ENCODE measurements at places on chromosomes 3 and 15.

- no peaks in the 10 kb centered on the region for H3K27me3 ChIP-seq
- no peak for DNase-seq
- H3K36me3 ChIP-seq = no peaks in the 10 kb centered on the region
- peaks cover 6% of the 10 kb centered on the region for H3K4me1 ChIP-seq
- H3K27ac ChIP-seq = no peak overlapping the region
These were observed 198.2 kb upstream of the UMPS start for GRCh38 chr3:124532071-124532470.

- H3K4me3 ChIP-seq = no peak overlapping the region
- DNase-seq = no peak
- peaks cover 10% of the 10 kb centered on the region for H3K4me1 ChIP-seq
- H3K27me3 ChIP-seq = no peaks in the 10 kb centered on the region
- no peak overlapping the region for H3K27ac ChIP-seq
These were observed 38.2 kb downstream of the TGFBR2 start for GRCh38 chr3:30644615-30645014.

GRCh38 chr3:58544541-58544940, 7.6 kb upstream of the ACOX2 start:
- no peaks in the 10 kb centered on the region for H3K36me3 ChIP-seq
- H3K27ac ChIP-seq = no peak overlapping the region
- no peaks in the 10 kb centered on the region for H3K4me1 ChIP-seq
- H3K4me3 ChIP-seq = no peak overlapping the region
- no peaks in the 10 kb centered on the region for H3K27me3 ChIP-seq

GRCh38 chr3:19065027-19065426, 83.3 kb upstream of the KCNH8 start:
- no peak overlapping the region for H3K27ac ChIP-seq
- no peaks in the 10 kb centered on the region for H3K36me3 ChIP-seq
- peak; percentile 23 for DNase-seq
- no peaks in the 10 kb centered on the region for H3K4me1 ChIP-seq
- no peaks in the 10 kb centered on the region for H3K27me3 ChIP-seq

DNA sequence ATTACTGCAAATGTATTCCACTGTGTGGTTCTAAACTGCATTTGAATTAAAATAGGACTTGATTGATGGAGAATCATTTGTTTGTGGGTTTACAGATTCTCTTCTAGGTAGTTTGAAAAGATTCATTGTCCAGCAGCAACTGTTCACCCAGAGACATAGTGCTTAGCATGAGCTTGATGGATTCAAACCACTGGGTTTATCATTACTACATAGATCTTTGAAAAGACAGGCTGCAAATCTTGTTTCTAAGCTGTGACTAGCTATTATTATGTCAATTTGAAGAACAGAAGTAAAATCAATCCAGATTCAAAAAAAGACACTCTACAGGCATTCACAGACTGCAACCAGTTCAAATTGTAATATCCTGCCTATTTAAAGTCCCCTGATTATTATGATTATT, 49.8 kb downstream of the MBNL1 start:
- H3K27ac ChIP-seq = no peak overlapping the region
- no peak for DNase-seq
- H3K27me3 ChIP-seq = no peaks in the 10 kb centered on the region
- H3K36me3 ChIP-seq = no peaks in the 10 kb centered on the region

DNA sequence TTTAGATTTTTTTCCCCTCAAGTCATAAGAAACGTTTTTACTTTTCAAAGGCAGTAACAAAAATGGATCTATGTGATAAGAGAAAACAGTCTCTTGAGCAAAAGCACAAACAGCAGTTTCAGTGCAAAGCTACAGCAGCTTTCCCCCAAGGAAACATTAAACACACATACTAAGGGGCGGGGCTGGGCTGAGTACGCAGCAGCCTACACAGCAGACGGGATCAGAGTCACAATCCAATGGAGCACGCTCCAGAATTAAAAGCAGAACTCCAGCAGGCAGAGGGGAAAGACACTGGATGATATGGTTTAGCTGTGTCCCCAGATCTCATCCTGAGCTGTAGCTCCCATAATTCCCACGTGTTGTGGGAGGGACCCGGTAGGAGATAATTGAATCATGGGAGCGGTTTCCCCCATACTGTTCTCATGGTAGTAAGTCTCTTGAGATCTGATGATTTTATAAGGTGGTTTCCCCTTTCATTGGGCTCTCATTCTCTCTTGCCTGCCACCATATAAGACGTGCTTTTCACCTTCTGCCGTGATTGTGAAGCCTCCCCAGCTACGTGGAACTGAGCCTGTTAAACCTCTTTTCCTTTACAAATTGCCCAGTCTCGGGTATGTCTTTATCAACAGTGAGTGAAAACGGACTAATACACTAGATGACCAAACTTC, 116.2 kb upstream of the SLCO3A1 start:
- no peaks in the 10 kb centered on the region for H3K4me1 ChIP-seq
- no peaks in the 10 kb centered on the region for H3K27me3 ChIP-seq
- DNase-seq = no peak
- H3K36me3 ChIP-seq = no peaks in the 10 kb centered on the region
- H3K4me3 ChIP-seq = no peak overlapping the region
- no peak overlapping the region for H3K27ac ChIP-seq

- peaks cover 7% of the 10 kb centered on the region for H3K36me3 ChIP-seq
- DNase-seq = no peak
- no peaks in the 10 kb centered on the region for H3K27me3 ChIP-seq
- no peak overlapping the region for H3K4me3 ChIP-seq
- H3K27ac ChIP-seq = no peak overlapping the region
These were observed 78.0 kb downstream of the GMPS start for GRCh38 chr3:155948476-155948875.

GRCh38 chr3:18562364-18563154, 137.4 kb upstream of the SATB1 start:
- no peak overlapping the region for H3K27ac ChIP-seq
- no peak overlapping the region for H3K4me3 ChIP-seq
- no peaks in the 10 kb centered on the region for H3K36me3 ChIP-seq

GRCh38 chr15:65292938-65293518, 2.8 kb upstream of the RNU5A-1 start:
- no peak for DNase-seq
- H3K4me1 ChIP-seq = no peaks in the 10 kb centered on the region
- no peak overlapping the region for H3K4me3 ChIP-seq
- H3K36me3 ChIP-seq = no peaks in the 10 kb centered on the region
- H3K27me3 ChIP-seq = peaks cover 2% of the 10 kb centered on the region
- H3K27ac ChIP-seq = no peak overlapping the region

GRCh38 chr15:23484870-23485269, 37.8 kb upstream of the GOLGA6L2 start:
- H3K4me3 ChIP-seq = no peak overlapping the region
- no peak overlapping the region for H3K27ac ChIP-seq
- H3K36me3 ChIP-seq = no peaks in the 10 kb centered on the region
- H3K27me3 ChIP-seq = no peaks in the 10 kb centered on the region
- no peaks in the 10 kb centered on the region for H3K4me1 ChIP-seq

- H3K4me3 ChIP-seq = no peak overlapping the region
- no peaks in the 10 kb centered on the region for H3K4me1 ChIP-seq
- DNase-seq = no peak
- H3K27ac ChIP-seq = no peak overlapping the region
These were observed 5.4 kb upstream of the TNFSF10 start for GRCh38 chr3:172528677-172529076.

DNA sequence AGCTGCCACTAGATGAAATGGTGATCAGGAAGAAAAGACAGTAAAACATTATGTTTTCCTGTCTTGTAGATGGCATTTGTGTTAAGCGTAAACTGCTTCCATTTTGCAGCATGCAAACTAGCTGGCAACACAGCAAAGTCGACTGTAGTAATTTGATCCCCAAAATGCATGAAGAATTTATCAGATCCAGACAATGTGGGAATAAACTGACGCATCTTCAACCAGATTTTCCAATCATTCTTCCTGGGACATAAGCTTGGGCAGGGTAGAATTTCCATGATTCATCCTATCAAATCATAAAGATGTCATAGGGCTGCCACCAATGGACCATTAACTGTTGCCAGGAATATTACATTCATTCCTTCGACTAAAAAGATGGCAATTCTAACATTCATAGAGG, 260.3 kb downstream of the ERC2 start:
- H3K27me3 ChIP-seq = no peaks in the 10 kb centered on the region
- DNase-seq = no peak
- H3K36me3 ChIP-seq = no peaks in the 10 kb centered on the region
- no peaks in the 10 kb centered on the region for H3K4me1 ChIP-seq
- H3K4me3 ChIP-seq = no peak overlapping the region

DNA sequence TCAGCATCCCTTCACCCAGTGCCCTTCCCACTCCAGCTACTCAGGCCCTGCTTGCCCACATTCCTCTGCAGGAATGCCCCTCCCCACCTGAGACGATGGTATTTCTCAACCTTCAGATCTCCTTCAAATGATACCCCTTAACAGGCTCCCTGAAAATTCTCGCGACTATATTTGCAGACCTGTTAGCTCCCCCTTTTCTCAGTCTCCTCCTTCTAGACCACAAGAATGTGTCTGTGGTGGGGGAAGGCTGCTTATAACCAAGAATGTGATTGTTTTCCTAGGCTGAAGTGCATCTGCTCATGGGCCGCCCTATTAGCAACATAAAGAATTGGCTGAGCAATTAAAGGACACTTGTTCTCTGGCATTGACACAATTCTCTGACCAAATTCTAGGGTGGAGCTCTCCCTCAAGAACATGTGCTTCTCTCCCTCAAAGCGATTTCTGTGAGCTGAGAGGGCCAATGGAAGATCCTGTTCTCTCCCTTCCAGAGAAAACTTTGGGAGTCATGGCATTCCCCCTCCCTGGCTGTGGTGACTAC, 19.1 kb upstream of the LIMD1 start:
- no peaks in the 10 kb centered on the region for H3K27me3 ChIP-seq
- peaks cover 7% of the 10 kb centered on the region for H3K4me1 ChIP-seq
- DNase-seq = no peak
- H3K27ac ChIP-seq = no peak overlapping the region
- no peaks in the 10 kb centered on the region for H3K36me3 ChIP-seq

GRCh38 chr15:69643971-69644370, 191.4 kb downstream of the RPLP1 start:
- H3K4me3 ChIP-seq = no peak overlapping the region
- H3K36me3 ChIP-seq = peaks cover 6% of the 10 kb centered on the region
- DNase-seq = no peak
- H3K27ac ChIP-seq = no peak overlapping the region

GRCh38 chr3:8629151-8630021, 15.2 kb downstream of the SSUH2 start:
- H3K36me3 ChIP-seq = no peaks in the 10 kb centered on the region
- no peaks in the 10 kb centered on the region for H3K27me3 ChIP-seq
- H3K27ac ChIP-seq = no peak overlapping the region
- no peak overlapping the region for H3K4me3 ChIP-seq
- DNase-seq = no peak

DNA sequence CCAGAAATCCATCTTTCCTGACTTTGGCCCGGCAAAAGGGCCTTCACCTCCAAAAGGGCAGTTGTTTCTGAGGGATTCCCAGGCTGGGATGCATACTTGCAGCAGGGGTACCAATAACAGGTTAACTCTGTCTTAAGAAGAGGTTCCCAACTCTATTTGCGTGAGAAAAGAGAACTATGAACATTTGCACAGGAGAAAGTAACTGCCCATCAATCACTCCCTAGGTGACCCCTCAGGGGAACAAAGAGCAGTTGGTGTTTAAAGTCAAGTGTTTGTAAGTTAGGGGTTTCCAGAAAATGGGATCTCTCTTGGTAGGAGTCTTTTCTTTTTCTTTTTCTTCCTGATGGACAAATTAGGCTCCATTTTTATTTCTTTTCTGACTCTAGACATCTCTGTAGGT, 97.3 kb downstream of the EPHB1 start:
- no peaks in the 10 kb centered on the region for H3K27me3 ChIP-seq
- peaks cover 26% of the 10 kb centered on the region for H3K4me1 ChIP-seq
- H3K4me3 ChIP-seq = no peak overlapping the region
- no peak for DNase-seq

- no peak overlapping the region for H3K27ac ChIP-seq
- peaks cover 13% of the 10 kb centered on the region for H3K4me1 ChIP-seq
- peak; percentile 82 for DNase-seq
- H3K27me3 ChIP-seq = no peaks in the 10 kb centered on the region
- H3K4me3 ChIP-seq = no peak overlapping the region
These were observed 583 bp upstream of the C3orf49 start for GRCh38 chr3:63818282-63819150.

DNA sequence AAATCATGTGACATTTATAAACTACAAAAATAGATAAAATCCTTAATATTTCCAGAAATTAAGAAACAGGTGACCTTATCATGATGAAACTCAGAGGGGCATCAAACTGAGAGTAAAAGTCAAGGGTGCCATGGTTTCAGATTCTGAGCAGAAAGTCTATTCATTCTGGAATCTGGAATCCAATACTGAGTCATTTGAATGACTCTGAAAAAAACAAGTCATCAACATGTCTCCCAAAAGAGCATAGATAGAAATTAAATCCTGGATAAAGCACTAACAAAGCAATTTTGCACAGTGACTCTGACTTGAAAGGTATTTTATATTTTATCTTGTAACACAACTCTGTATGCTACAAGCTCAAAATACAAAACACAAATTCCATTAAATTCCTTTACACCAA, 23.4 kb downstream of the STAC start:
- H3K4me1 ChIP-seq = no peaks in the 10 kb centered on the region
- H3K4me3 ChIP-seq = no peak overlapping the region
- H3K27ac ChIP-seq = no peak overlapping the region
- no peaks in the 10 kb centered on the region for H3K27me3 ChIP-seq
- DNase-seq = no peak

DNA sequence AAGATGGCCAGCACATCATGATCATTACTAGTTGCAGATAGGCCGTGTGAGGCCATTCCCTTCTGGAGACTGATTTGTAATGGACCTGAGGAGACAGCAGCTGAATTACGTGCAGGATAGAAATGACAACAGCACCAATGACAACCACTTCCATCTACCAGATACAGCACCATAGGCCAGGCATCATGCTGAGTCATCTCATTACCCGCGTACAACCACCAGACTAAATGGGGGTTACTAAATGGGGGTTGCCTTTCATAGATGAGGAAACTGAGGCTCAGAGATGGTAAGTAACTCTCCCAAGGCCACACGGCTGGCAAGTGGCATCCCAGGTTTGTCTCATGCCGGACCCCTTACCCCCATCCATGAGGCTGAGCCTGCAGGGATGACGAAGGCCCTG, 32.8 kb upstream of the FAM107A start:
- peaks cover 4% of the 10 kb centered on the region for H3K4me1 ChIP-seq
- H3K27me3 ChIP-seq = no peaks in the 10 kb centered on the region

DNA sequence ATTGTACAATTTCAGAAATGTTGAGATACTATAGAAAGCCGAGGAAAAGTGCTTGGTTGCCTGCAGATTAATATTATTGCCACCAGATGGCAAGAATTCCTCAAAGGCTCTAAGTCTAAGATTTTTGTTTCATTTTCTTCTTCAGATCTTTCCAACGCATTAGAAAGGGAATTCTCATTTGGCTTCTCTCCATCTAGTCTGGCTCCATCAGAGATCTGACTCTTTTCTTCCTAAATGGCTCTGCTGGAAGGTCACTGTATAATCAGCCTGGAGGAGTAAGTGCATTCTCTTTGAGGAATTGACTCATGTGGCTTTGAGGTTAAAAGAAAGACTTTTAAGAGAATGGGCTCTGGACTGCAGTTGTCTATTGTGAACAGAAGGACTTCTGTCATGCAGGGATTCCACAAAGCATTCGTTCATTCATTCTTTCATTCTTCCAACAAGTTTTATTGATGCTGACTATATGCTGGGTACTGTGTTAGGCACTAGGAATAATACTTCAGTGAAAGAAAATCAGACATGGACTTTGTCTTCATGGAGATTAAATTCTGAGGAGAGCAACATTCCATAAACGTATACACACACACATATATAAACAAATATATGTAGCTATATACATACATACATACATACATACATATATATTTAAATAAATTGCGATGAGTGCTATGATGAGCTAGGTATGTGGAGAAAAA, 55.3 kb downstream of the SLC28A2 start:
- peaks cover 3% of the 10 kb centered on the region for H3K4me1 ChIP-seq
- no peaks in the 10 kb centered on the region for H3K36me3 ChIP-seq
- no peak overlapping the region for H3K4me3 ChIP-seq
- H3K27me3 ChIP-seq = peaks cover 17% of the 10 kb centered on the region
- no peak overlapping the region for H3K27ac ChIP-seq
- DNase-seq = peak; percentile 5

Data from neural progenitor cell (in vitro differentiated cells).